ENCODE measurements at places on chromosomes 3 and 15.

GRCh38 chr15:91712286-91712685 is 141.2 kb upstream of the SLCO3A1 start:
- DNase-seq = no peak

- DNase-seq = no peak
Observed at GRCh38 chr3:194387276-194387675, 11.8 kb downstream of the GP5 start.

DNA sequence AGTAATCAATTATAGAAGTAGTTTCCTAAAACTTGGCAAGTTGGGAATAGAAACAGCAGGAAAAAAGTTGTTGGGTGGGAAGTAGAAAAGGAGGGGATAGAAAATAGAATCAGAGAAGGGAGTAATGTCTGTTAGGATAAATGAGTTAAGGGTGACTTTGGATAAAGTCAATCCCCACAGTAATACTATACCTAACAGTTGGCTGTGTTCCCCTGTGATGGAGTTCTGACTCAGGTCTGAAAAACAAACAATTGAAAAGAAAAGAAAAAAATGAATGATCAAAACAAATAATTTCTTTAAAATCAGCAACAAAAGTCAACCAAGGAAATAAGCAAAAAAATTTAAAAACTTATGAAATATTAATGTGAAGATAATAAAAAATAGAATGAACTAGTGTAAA is 50.3 kb downstream of the EMC4 start:
- no peak for DNase-seq

DNA sequence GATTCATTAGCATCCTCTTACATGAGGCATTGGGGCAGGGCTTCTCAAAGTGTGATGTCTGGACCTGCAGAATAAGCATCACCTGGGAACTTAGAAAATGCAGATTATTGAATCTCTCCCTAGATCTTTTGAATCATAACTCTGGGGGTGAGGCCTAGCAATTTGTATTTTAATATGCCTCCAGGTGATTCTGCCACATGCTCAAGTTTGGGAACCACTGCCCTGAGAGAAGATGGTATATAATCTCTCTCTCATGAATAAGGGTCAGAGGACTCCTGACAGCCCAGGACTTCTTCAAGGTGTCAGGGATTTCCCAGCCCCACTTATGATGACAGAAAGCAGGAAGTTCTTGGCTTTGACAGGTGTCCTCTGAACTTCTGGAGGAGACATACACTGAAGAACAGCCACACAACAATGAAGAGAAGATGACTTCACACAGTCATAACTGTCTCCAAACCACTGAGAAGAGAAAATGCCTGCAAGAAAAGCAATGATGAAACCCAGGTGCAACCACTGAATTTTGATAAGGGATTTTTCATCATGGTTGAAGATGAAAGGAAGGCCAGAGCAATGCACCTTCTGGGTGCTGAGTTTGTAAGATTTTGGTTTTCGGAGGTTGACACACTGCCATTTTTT is 211.9 kb upstream of the MRPL3 start:
- no peak for DNase-seq

DNA sequence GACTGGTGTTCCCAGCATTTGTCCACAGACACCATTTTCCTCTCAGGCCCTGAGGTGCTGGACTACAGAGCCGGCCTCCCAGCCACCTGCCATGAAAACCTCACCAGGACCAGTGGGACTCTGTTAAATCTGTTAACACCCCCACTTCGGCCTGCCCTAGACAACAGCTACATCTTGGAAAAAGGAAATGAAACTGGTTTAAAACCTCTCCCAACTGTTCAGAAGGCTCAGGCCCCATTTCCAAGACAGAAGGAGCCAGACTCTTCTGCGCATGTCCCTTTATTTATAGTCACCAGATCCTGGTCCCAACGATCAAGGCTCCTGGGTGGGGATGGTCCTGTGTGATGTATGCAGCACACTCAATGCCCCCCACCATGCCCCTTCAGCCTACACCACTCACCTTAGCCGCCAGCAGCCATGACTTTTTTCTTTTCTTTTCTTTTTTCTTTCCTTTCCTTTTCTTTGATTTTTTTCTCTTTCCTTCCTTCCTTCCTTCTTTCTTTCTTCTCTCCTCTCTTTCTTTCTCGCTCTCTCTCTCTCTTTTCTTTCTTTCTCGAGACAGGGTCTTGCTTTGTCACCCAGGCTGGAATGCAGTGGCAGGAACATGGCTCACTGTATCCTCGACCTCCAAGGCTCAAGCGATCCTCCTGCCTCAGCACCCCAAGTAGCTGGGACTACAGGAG is 25.5 kb upstream of the FLNB start:
- no peak for DNase-seq

- no peak for DNase-seq
Observed at GRCh38 chr3:9190276-9190675, 59.2 kb downstream of the SRGAP3 start.

DNA sequence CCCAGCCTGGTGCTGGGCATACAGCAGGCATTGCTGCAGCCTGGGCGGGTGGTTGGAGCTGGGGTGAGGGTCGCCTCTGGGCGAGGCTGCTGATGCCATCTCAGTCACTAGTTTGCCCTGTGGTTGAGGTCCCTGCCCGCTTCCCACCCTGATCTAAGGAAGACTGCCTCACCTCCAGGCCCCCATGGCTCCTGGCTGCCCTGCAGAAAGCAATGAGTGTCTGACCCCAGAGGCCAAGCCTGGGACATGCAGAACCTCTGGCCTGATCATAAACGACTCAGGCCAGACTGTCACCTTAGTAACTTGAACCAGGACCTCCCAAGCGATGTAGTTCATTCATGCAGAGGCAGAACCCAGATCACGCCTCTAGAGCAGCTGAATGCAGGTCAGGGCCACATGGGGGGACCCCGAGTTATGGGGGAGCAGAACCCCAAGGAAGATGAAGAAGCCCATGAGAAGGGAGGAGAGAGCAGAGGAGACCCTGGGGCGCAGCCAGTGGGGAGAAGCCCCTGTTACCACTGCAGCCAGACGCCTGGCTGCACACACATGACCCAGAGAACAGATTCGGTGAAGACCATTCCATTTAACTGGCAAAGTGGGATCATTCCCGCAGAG is 213.9 kb downstream of the TBC1D2B start:
- DNase-seq = no peak

DNA sequence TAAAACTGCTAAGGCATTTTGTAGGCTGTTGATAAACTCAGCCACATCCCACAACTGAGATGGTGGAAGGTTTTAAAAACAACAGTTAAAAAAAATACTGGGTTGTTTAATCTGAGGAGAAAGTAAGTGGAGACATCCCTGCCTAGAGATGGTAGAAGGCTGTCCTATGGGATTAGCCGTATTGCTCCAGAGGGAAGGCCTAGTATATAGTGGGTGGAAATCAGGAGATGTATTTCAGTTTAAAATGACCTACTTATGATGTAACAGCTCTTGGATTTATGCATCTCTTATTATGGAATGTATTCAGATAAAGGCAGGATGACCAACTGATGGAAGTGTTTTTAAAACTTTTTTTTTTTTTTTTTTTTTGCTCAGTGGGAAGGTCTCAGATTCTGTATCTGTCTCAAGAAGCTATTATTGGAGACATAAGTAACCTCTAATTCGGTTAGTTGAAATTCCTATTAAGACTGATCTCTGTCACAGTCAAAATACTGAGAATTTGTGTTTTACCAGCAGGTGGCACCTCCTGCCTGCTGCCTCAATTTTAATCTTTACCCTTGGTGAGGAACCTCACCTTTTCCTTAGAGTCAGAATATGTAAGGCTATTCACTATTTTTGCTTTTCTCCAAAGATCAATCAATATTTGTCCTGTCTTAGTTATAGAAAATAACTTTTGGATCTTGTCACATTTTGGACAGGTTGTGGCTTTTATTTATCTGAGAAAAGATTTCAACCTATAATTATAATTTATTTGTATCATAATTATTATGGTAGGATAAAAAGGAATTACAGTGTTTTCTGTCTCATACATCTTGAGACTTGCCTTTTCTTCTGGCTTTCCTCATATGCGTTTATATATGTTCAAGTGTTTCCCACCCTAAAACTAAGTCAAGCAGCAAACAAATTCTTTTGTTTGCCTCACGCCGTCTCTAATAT is 63.0 kb downstream of the VPS8 start:
- DNase-seq = no peak

DNA sequence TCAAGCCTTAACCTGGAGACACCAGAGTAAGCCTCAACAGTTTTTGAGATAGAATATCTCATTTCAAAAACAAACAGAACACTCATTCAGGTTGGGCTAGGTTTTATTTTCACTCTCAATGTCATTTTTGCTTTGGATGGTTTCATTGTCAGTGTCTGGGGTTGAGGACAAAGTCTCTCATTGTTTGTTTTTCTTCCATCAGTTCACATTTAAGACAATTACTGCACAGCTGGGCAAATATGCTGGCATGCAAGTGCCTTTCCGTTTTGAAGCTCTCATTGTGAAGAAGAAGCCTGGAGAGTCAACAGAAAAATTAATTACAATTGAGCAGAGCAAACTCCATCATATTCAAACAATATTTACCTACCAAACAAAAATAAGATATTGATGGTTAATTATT is 1050.0 kb downstream of the TBL1XR1 start:
- DNase-seq = no peak

DNA sequence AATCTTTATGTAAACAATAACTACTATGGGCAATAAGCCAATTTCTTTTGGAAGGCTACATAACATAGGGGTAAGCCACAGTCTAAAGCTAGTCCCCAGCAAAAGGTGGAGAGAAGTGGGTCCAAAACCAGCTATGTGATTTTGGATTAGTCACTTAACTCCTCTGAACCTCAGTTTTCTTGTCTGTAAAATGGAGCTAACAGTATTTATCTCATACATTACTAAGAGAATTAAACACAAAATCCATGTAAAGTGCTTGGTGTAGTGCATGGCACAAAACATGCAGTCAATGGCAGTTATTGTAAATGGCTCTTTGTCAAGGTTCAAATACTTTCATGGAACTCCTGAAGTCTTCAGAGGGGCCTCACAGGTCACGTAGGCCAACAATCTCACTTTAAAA is 13.3 kb downstream of the RFT1 start:
- DNase-seq = no peak

DNA sequence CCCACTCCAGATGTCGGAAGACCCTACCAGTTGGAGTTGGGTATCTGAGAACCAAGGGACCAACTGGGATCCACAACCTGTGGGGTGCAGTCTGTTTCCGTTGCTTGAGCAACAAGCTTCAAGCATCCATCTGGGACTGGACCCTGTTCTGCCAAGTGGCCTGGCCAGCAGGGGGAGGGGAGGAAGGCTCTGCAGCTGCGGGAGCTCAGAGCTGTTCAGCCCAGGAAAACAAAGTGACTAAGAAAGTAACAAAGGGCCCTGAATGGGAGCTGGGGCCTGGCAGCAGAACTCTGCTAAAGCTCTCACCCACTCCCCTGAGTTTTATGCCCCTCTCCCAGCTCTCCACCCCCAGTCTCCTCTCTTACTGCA is 2.7 kb downstream of the TYRO3 start:
- no peak for DNase-seq

DNA sequence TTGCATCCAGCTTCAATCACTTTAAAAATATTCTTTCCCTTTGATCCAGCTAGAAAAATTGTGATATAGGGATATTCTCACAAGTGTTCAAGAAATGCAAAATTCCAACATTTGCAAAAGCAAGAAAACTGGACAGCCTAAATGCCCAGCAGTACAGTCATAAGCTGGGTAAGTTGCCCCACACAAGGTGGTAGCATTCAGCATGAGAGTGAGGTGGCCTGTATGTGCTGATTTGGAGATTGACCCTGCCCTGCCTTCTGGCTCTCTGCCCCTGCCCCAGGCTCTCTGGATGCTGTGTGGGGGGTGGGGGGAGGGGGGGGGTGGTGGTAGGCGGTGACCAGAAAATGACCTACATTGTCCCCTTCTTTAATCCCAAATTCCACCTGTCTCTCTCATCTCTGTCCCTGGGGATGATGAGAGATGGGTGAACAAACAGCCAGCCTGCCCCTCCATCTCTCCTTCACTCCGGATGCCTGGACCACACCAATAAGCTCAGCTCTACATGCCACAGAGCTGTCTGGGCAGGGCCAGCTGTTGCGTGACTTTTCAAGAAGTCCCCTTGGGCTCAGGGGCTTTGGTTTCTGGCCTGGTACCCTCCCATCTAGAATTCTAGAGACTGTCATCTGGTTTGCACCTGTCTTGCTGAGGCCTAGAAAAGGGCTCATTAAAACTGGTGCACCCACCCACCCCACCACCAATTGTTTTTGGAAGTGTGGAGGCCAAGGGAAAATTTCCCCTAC is 42.2 kb downstream of the SLC28A1 start:
- DNase-seq = no peak

DNA sequence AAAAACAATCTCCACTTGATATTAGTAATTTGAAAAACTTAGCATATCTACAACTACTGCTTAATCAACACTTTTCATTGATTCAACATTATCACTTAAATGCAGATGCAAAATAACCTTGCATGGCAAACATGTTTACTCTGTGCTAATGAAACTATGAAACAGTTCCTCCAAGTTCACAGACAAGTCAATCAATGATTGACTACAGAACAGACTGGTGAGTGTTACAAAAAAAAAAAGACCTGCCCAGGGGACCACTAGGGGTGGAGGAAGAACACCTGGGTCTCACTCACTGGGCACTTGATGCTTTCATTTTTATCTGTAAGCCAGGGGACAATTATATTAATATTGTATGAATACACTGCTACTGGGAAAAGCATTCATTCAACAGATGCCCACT is 4.3 kb upstream of the NR2C2 start:
- no peak for DNase-seq

DNA sequence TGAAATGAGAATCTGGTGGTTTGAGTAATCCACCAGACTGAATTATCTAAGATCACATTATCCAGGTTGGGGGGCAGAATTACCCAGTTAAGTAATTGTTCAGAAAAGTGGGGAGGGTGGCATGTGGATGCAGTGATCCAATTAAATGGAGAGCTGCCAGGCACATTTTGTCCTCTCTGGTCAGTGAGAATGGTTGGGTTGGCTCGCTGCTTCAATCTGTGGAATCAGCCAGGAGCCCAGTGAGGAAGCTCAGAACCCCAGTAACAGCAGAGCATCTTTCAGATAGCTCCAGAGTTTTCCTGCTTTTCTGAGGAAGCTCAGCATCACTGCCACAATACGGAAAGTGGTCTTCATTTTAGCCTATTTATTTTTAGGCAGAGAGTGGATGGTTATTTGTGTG is 6.4 kb upstream of the EXOG start:
- no peak for DNase-seq

GRCh38 chr3:153146191-153147053 is 15.6 kb upstream of the RAP2B start:
- no peak for DNase-seq

DNA sequence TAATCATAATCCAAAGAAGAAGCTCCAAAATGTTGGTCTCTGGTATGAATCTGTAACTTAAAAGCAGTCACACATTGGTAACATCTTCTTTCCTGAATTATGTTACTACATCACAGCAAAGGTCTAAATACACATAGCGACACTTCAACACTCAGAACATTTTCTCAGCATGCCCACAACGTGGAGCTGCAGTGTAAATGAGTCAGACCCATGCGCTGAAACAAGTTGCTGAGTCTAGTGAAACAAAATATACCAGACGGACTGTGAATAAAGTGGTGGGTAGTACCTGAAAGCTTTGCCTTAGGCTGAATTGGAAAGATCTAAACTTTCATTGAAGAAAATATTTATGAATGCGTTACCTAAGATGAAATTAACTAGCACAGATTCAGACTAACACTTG is 33.2 kb upstream of the GOLGA8B start:
- DNase-seq = no peak

Measured in activated naive CD4-positive, alpha-beta T cell treated with anti-CD3 and anti-CD28 coated beads, Interleukin-2, amount 50 U/mL, for 16 hours (primary cell).